ENCODE measurements at places on chromosomes 4 and X.

DNA sequence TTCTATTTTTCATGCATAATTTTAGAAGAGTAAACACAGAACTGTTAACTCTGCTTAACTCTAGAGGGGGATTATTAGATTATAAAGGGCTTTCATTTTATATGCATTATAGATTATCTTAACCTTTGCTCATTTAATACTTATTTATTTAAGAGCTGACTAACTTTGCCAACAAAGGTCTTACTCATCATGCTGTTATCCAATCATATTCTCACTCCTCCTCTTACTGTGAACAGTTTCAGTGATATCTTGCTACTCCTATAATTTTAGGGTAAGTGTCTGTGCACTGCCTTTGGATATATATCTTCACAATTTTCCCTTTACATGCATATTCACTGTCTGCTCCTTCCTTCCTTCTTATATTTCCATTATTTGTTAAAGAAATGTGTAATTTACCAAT is 1814.9 kb downstream of the STIM2 start:
- H3K27me3 ChIP-seq: no peaks in the 10 kb centered on the region
- H3K4me3 ChIP-seq: no peak overlapping the region
- no peak overlapping the region for H3K27ac ChIP-seq
- DNase-seq: no peak

- no peaks in the 10 kb centered on the region for H3K27me3 ChIP-seq
- no peak for DNase-seq
- no peaks in the 10 kb centered on the region for H3K36me3 ChIP-seq
- H3K4me1 ChIP-seq: no peaks in the 10 kb centered on the region
- no peak overlapping the region for H3K27ac ChIP-seq
Observed at GRCh38 chrX:2665387-2666304, 25.4 kb upstream of the CD99 start.

DNA sequence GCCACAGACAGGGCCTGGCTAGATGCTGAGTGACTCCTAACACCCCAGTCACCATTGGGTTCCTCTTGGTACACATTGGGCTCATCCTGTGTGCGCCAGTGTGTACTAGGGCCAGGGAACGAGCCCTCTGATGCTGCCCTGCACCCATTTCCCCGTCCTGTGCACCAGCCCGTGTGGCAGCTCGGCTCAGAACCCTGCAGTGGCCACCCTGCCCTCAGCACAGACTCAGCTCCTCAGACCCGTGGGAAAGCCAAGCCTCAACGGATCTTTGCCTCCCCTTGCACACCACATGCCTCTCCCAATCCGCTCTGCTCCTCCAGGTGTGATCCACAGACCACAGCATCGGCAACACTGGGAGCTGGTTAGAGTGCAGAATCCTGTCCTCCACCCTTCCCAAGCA is 38.6 kb downstream of the EVC start:
- no peak overlapping the region for H3K27ac ChIP-seq
- H3K27me3 ChIP-seq: no peaks in the 10 kb centered on the region
- no peaks in the 10 kb centered on the region for H3K36me3 ChIP-seq
- no peak overlapping the region for H3K4me3 ChIP-seq
- no peak for DNase-seq

DNA sequence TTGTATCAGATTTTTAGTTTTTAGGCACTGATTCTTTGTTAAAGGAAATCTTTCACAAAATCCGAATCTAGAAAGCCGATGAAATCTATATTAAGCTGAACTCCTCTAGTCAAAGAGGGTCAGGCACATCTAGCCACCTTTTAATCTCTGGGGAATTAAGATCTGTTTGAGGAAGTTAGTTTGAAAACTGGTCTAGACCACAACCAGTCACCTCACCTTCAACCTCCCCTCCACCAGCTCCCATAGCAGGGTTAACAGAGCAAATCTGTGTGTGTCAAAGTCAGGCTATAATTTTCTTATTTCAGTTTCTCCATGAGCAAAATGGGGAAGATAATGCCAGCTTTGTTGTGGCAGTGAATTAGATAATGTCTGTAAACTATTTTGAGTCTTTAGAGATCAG is 110.0 kb upstream of the IGFBP7 start:
- no peaks in the 10 kb centered on the region for H3K36me3 ChIP-seq
- no peak overlapping the region for H3K27ac ChIP-seq
- H3K4me1 ChIP-seq: no peaks in the 10 kb centered on the region
- no peak overlapping the region for H3K4me3 ChIP-seq
- no peaks in the 10 kb centered on the region for H3K27me3 ChIP-seq

- no peak overlapping the region for H3K4me3 ChIP-seq
- H3K36me3 ChIP-seq: no peaks in the 10 kb centered on the region
- no peak for DNase-seq
- H3K27ac ChIP-seq: no peak overlapping the region
Observed at GRCh38 chrX:30364229-30364628, 55.0 kb upstream of the NR0B1 start.

GRCh38 chr4:78588894-78589545 is 37.5 kb downstream of the ANXA3 start:
- DNase-seq: peak; percentile 24
- H3K4me1 ChIP-seq: no peaks in the 10 kb centered on the region
- no peak overlapping the region for H3K4me3 ChIP-seq
- peaks cover 35% of the 10 kb centered on the region for H3K36me3 ChIP-seq

DNA sequence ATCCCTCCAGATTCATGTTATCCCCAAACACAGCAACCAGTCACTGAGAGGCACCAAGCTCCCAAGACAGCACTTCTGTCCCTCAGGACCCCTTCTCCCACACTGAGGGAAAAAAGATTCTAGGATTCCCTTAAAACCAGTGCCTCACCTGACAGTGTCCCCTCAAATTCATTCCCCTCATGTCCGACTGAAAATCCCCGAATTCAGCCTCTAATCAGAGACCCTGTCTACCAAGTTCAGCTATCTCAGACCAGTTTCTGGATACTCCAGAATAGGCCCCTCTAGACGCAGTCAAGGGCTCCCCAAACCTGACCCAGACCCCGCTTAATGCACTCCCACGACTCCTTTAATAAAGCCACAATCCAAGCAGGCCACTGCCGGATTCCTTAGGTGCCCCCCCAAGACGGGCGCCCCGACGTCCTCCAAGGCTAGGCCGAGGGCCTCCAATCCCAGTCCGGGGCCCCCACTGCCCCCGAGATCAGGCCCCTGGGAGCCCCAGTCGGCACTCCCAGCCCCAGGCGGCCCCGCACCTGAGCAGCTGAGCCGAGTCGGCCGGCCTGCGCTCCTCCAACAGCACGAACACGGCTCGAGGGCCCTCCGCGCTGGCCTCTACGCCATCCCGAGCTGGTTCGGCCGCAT is 457 bp downstream of the TFE3 start:
- peaks cover 6% of the 10 kb centered on the region for H3K4me1 ChIP-seq
- H3K27ac ChIP-seq: peak overlapping the region; percentile 98
- H3K4me3 ChIP-seq: peak overlapping the region; percentile 79
- H3K36me3 ChIP-seq: no peaks in the 10 kb centered on the region
- no peaks in the 10 kb centered on the region for H3K27me3 ChIP-seq
- DNase-seq: no peak

DNA sequence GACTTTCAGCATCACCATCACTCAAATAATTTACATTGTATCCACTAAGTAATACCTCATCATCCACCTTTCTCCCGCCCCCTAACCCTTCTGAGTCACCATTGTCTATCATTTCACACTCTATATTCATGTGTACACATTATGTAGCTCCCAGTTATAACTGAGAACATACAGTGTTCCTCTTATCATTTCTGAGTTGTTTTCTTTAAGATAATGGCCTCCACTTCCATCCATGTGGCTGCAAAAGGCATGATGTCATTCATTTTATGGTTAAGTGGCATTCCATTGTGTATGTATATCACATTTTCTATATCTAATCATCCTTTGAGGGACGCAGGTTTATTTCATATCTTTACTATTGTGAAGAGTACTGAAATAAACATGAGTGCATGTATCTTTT is 14.6 kb upstream of the NDST4 start:
- no peak for DNase-seq
- no peaks in the 10 kb centered on the region for H3K27me3 ChIP-seq
- no peaks in the 10 kb centered on the region for H3K36me3 ChIP-seq
- no peak overlapping the region for H3K4me3 ChIP-seq

GRCh38 chr4:22969287-22969896 is 276.7 kb downstream of the GBA3 start:
- no peaks in the 10 kb centered on the region for H3K4me1 ChIP-seq
- no peak overlapping the region for H3K4me3 ChIP-seq
- DNase-seq: no peak
- no peaks in the 10 kb centered on the region for H3K36me3 ChIP-seq

- DNase-seq: no peak
- H3K36me3 ChIP-seq: no peaks in the 10 kb centered on the region
- H3K27me3 ChIP-seq: no peaks in the 10 kb centered on the region
- no peak overlapping the region for H3K27ac ChIP-seq
- H3K4me3 ChIP-seq: no peak overlapping the region
- H3K4me1 ChIP-seq: no peaks in the 10 kb centered on the region
Observed at GRCh38 chr4:183919141-183919540, 14.0 kb downstream of the STOX2 start.

GRCh38 chrX:137926090-137926489 is 360.2 kb downstream of the ZIC3 start:
- no peaks in the 10 kb centered on the region for H3K27me3 ChIP-seq
- no peak for DNase-seq
- no peaks in the 10 kb centered on the region for H3K4me1 ChIP-seq
- no peak overlapping the region for H3K4me3 ChIP-seq

DNA sequence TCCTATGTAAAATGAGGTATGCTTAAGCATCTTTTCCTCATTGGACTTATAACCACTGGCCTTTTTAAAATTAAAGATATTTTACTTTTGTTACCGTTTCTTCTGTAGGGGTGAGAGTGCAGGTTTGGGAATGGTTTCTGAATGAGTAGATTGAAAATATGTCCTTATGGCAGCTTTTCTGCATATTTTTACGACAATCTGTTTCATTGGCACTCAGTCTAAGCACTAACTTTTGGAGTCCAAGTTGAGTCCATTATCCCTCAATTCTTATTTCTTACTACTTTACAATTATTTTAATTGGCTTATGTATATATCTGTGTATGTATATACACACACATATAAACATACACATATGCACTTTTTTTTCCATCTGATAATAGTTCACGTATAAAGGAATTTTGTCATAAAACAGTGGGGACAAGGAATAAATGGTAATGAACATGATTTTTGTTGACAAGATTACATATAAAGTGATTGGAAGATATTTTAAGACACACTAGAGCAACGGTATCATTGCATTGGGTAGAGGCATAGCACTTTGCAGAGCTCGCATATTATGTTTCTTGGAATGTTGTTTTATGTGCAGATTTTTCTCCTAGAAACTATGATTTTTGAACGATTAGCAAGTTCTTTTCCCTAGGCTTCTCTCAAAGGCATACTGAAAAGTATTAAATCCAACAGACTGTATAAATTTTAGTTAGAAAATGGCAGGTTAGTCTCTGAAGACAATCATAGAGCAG is 133.0 kb downstream of the FAT4 start:
- H3K36me3 ChIP-seq: peaks cover 37% of the 10 kb centered on the region
- no peaks in the 10 kb centered on the region for H3K4me1 ChIP-seq
- DNase-seq: no peak

GRCh38 chrX:57899064-57899463 is 11.2 kb downstream of the ZXDA start:
- no peak overlapping the region for H3K27ac ChIP-seq
- H3K27me3 ChIP-seq: no peaks in the 10 kb centered on the region
- no peak for DNase-seq
- H3K36me3 ChIP-seq: no peaks in the 10 kb centered on the region
- peaks cover 3% of the 10 kb centered on the region for H3K4me1 ChIP-seq

DNA sequence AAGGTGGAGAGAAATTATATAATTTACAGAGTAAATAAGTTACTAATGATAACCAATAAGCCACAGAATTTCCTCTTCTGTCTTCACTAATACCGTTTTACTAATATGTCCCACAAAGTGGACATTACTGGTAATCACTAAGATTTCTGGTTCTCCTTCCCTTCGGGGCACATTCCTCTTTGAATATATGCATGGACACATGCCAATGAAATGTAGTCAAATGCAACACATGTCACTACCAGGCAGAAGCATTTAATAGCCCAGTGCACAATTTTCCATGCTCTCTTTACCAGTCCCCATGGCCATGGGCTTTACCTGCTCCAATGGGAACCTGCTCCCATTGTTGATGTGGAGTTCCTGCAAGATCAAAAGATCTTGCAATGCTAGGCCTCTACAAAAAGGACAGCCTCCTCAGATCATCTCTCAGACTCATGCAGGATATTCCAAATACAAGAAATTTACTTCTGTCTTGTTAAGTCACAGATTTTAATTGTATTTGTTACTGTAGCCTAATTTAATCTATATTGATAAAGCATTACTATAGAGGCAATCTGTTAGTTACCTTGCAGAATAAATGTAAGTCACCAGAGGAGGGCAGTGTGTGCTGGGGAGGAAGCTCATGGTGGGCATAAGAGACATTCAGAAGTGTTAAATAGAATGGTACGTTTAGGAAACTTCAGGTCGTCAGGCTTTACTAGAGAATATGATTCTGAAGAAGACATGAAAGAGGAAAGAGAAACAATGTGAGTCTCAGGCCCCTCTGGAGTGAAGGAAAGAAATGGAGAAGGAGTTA is 37.1 kb upstream of the INPP4B start:
- no peak for DNase-seq
- no peaks in the 10 kb centered on the region for H3K4me1 ChIP-seq
- H3K27me3 ChIP-seq: no peaks in the 10 kb centered on the region
- H3K27ac ChIP-seq: no peak overlapping the region
- H3K36me3 ChIP-seq: no peaks in the 10 kb centered on the region
- no peak overlapping the region for H3K4me3 ChIP-seq

GRCh38 chrX:39874202-39874816 is 223.4 kb downstream of the BCOR start:
- no peak for DNase-seq
- H3K4me3 ChIP-seq: no peak overlapping the region
- H3K4me1 ChIP-seq: no peaks in the 10 kb centered on the region
- H3K36me3 ChIP-seq: no peaks in the 10 kb centered on the region
- H3K27ac ChIP-seq: no peak overlapping the region

- H3K27ac ChIP-seq: no peak overlapping the region
- no peaks in the 10 kb centered on the region for H3K4me1 ChIP-seq
- H3K27me3 ChIP-seq: no peaks in the 10 kb centered on the region
- DNase-seq: no peak
- no peak overlapping the region for H3K4me3 ChIP-seq
Observed at GRCh38 chrX:23616361-23616760, 50.9 kb upstream of the PRDX4 start.

DNA sequence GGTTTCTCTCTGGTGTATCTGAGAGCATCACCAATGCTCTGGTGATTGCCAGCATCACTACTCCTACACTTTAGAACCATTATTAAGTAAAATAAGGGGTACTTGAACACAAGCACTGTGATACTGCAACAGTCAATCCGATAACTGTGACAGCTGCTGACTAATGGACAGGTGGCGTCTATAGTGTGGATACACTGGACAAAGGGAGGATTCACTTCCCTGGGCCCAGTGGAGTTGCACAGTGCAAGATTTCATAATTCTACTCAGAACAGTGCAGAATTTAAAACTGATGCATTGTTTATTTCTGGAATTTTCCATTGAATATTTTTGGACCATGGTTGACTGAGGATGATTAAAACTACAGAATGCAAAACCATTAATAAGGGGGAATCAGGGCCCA is 97.8 kb downstream of the SHROOM3 start:
- no peak for DNase-seq
- no peak overlapping the region for H3K4me3 ChIP-seq
- no peaks in the 10 kb centered on the region for H3K36me3 ChIP-seq
- peaks cover 9% of the 10 kb centered on the region for H3K4me1 ChIP-seq
- no peak overlapping the region for H3K27ac ChIP-seq
